ENCODE measurements at places on chromosomes 3 and 15. TPM values are rescaled to one million over a fixed set of nuclear protein-coding genes. Genes with fewer than 3 reads are reported as not detected.

GRCh38 chr15:96625256-96625655 is 294.8 kb downstream of the NR2F2 start:
- DNase-seq: no peak
- no peaks in the 10 kb centered on the region for H3K27me3 ChIP-seq
- no peaks in the 10 kb centered on the region for H3K36me3 ChIP-seq
- no peaks in the 10 kb centered on the region for H3K4me1 ChIP-seq

DNA sequence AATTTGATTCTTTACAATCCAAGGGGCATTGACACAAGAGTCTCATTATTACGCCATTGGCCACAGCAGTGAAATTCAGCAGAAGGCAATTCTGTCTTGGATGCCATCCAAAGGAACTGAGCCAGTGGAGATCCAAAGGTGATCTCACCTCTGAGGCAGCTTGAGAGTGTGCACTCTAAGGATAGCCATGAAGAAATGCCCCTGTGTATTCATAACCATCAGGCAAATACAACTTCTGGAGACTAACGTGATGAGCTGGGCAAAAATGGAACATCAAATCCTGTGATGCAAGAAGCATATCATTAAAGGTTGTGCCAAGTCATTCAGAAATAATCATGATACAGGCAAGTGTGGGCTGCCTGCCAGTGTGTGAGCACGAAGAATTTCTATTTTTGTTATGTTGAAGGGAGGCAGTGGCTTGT is 41.4 kb downstream of the ROBO2 start:
- no peaks in the 10 kb centered on the region for H3K36me3 ChIP-seq
- no peak overlapping the region for H3K4me3 ChIP-seq
- no peaks in the 10 kb centered on the region for H3K4me1 ChIP-seq
- no peaks in the 10 kb centered on the region for H3K27me3 ChIP-seq
- H3K27ac ChIP-seq: no peak overlapping the region

DNA sequence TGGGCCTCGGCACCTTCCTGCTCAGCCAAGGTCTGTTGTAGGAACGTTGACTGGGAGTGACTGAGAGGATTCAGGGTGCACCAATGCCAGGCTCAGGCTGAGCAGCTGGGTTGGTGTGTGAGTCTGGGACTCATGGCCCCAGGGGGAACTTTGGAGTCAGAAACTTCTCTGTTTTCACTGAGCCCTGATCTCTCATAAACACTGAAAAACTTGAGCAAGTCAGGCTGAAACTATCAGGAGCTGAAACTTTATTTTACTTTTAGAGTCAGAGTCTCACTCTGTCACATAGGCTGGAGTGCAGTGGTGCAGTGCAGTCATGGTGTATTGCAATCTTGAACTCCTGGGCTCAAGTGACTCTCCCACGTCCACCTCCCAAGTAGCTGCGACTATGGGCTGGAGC is 3.0 kb downstream of the TRAK1 start:
- H3K27me3 ChIP-seq: no peaks in the 10 kb centered on the region
- peaks cover 28% of the 10 kb centered on the region for H3K4me1 ChIP-seq
- DNase-seq: no peak
- H3K36me3 ChIP-seq: peaks cover 13% of the 10 kb centered on the region
- no peak overlapping the region for H3K4me3 ChIP-seq

GOLGA6L4 gene
- 1.6 TPM for total RNA-seq

ZBBX gene
- 15.2 TPM for total RNA-seq

ISLR gene
- total RNA-seq: 24.0 TPM

CLDN18 gene
- total RNA-seq: 162 TPM

RTP3 gene
- total RNA-seq: not detected
